Activated CD8-positive, alpha-beta memory T cell treated with anti-CD3 and anti-CD28 coated beads for 4 hours (primary cell): ENCODE measurements at places on chromosomes 4 and X.

DNA sequence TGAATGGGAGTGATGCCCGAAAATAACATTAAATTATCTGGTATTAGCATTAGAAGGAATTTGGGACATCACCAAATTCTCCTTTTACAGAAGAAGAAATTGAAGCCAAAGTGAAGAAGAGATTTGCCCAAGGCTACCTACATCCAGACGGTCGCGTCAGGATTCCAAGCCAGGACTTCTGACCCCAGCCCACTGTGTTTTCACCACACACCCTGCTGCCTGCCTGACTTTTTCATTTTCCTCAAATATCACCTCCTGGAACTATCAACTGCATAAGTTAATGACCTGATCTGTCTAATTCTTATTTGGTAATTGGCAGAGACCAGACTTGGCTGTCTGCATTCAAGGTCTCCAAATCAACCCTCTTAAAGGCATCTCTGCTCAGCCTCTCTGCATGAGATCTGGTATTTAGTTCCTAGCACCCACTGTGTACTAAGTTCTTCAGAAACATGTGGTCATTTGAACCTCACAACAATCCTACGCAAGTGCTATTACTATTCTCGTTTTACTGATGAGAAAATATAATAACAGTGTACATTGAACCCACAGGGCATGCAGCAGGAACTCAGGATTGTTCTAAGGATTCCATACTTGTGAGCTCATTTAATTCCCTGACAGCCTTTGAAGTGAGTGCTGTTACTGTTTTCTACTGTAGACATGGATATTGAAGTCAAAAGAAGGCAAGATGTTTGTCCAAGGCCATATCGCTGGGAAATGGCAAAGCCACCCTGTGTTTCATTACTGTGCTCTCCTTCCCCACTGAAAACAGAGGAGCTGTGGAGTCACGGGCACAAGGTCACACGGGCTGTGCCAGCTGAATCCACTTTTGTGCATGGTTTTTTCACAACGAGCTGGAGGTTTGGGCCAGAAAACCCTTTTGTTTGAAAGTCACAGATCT is 195.2 kb upstream of the C1QTNF7 start:
- DNase-seq, result no peak

GRCh38 chr4:153655928-153656327 is 28.2 kb upstream of the TLR2 start:
- no peak for DNase-seq

DNA sequence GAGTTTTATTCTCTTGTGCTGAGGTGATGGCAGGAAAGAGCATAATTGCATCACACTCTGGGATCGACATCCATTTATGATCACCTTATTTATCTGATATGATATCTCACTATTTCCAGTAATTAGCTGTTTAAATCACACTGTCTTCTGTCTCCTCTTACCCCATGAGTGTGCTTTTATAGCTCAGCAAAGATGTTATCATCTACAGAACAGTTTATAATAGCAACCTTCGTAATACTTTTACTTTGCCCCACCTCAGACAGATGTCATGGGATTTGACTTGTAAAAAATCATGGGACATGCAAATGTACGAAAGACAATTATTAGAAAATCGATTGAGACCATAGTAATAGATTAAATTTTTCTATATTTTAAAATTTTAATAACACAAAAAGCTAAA is 1122.3 kb upstream of the PCDH10 start:
- no peak for DNase-seq

- DNase-seq, result no peak
Observed at GRCh38 chrX:42050345-42050744, 127.0 kb upstream of the CASK start.

GRCh38 chr4:23814587-23814986 is 75.3 kb downstream of the PPARGC1A start:
- DNase-seq, result no peak

GRCh38 chrX:9184211-9184610 is 150.3 kb upstream of the FAM9B start:
- no peak for DNase-seq

GRCh38 chrX:48782795-48783194 is 3.6 kb upstream of the GATA1 start:
- no peak for DNase-seq

DNA sequence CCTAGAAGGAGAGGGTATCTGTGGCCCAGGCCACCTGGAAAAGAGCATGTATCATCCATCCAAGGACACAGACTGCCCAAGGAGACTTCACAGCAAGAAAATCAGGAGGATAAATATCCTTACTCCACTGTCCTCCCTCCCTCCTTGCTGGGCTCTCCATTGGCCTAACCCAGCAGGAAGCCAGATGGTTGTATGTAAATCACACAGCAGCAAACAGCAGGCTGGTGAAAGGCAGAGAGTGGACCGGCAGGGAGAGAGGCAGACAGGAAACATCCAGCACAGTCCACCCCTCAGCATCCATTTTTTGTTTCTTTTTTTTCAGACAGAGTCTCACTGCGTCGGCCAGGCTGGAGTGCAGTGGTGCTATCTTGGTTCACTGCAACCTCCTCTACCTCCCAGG is 17.5 kb downstream of the TXK start:
- DNase-seq, result no peak

GRCh38 chr4:78171482-78171881 is 114.4 kb downstream of the FRAS1 start:
- no peak for DNase-seq

GRCh38 chrX:20352504-20352903 is 85.8 kb upstream of the RPS6KA3 start:
- no peak for DNase-seq

DNA sequence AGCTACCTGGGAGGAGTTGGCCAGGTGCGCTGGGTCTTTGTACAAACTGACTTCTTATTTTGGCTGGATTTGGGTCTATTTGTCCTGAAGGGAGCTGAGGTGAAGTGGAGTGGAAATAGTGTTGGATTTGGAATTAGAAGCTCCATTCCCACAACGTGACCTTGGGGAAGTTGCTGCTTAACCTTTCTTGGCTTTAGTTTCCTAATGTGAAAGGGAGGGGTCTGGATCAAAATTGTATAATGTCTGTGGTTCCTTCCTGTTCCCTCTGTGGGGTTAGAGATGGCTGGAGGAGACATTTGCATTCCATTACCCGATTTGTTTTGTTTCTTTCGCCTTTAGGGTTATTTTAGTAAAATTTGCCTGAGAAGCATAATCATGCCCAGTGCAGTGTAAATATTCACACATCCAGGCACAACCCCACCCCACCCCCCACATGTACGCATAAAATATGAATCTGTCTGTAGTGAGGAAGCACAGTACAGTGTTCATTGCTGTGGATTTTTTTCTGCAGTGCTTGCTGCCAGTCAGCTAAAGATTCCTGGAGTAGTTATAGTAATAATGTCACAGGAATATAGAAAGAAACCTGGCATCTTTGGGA is 21.5 kb downstream of the JADE1 start:
- no peak for DNase-seq

DNA sequence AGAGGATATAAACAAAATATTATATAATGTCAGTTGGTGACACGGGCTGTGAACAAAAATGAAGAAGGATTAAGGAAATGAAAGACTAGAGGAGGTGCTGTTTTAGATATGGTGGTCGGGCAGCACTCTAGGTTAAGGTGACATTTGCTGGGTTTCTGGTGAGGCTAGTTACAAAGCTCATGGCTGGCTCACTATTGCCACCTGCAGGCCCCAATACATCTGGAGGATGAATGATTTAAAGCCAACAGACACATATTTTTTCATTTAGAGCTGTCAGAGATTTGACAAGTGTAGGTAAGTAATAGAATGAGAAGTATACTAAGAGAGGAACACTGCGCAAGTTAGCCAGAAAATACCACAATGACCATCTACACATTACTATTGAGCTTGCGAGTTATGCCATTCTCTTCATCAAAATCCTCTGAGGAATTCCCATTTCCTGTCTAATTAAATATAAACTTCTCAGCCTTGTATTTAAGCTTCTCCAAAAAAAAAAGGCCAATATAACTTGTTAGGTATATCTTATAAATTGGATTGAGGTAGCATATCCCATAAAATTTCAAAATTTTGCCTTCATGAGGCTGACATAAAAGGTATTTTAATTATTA is 6.4 kb upstream of the FGG start:
- DNase-seq, result no peak

DNA sequence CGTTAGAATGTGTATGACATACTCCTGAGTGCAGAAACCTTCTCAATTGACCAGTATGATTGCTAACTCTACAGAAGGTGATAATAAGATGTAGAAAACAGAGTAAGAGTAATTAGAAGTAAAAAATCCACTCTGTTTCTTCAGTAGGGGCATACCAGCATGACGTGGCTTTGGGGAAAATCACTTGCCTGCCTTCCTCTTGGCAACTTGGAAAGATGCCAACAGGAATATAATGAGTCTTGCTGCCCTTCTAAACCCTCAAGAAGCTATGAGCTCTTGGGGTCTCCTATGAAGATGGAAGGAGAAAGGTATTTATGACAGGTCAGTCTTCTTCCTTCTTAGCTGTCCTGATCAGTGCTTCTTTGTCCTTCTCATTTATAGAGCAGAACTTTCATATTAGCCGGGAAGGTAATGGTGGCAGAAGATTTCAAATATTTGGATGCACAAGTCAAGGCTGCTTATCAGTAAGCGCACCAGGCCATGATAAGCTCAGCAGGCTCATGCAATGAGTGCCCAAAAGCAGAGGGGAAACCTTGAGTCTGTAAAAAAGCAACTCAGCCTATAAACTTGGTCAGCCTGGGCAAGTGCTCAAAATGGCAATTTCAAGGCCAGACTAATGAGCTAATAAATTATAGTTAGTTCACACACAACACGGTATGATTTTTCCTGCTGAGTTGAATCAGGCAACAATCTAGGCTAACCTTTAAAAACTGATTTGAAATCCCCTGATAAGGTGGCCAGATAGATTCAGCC is 69.7 kb upstream of the PPARGC1A start:
- DNase-seq, result no peak

DNA sequence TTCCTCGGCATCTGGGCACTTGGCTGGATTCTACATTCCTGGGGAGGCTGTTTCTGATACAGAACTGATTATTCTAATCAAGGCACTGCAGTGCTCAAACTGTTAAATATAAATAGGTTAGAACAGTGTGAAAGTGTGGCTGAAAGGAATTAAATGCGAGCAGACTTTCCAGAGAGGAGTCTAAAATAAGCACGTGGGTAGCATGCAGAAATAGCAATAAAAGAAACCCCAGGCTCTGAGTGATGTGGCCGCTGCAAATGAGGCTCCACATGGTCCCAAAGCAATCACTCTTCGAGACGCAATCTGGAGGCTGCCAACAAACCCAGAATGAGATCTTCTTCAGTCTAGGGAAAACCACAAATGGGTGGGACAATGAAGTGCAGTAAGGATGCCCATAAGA is 30.6 kb upstream of the MTM1 start:
- DNase-seq, result no peak
